ENCODE measurements at places on chromosomes 16 and 17.
A peak's percentile ranks its signal among the peaks of the same experiment; 100 is the strongest.

DNA sequence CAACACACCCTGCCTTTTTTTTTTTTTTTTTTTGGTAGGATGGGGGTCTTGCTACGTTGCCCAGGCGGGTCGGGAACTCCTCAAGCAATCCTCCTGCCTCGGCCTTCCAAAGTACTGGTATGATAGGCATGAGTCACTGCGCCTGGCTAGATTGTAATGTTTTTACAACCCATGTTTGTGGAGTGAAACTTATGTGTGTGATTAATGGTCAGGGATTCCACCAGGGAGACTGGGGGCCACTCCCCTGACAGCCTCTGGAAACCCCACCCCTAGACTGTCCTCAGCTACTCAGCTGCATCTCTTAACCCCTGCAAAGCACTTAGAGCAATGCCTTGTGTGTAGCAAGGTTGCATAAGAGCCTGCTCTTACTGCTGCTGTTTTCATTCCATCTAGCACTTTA, 220.5 kb downstream of the PARN start:
- DNase-seq = peak; percentile 92

DNA sequence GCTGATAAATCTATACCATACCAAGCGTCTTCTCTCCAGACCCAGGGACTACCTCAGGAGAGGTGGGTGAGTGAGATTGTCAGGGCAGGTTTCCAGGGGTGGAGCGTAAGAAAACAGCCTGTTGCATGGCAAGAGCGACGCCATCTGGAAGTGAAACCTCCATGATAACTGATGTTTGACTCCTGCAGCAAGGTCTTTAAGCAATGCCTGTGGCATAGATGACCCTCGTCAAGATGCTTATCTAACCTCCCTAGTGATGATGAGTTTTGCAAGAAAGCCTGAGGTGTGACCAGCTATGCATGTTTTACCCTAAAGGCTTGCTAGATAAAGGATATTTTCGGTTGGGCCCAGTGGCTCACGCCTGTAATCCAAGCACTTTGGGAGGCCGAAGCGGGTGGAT, 71.6 kb downstream of the GSG1L start:
- DNase-seq = no peak

GRCh38 chr17:20981046-20981920, 61.5 kb downstream of the USP22 start:
- DNase-seq = no peak

GRCh38 chr16:19375561-19376158, 42.0 kb upstream of the TMC5 start:
- DNase-seq = peak; percentile 77

DNA sequence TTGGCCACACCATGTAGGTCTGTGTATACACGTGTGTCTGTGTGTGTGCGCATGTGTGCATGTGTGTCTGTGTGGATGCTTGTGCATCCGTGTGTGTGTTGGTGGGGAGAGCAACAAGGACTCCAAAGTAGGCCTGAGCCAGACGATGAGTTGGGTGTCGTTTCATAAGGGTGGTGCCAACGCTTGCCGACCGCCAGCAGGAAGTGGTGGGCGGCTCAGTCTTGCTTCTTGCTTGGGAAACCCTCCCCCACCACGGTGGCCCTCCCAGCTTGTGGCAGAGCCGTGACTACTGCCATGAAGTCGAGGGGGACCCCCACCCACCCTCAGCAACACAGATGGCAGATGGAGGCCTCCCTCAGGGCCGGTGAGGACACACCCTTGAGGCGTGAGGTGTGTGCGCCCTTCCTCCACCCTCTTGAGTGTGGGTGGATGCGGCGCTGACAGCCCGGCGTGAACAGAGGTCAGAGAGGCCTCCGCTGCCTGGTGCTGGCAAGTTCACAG, 17.5 kb downstream of the SBK1 start:
- DNase-seq = no peak

DNA sequence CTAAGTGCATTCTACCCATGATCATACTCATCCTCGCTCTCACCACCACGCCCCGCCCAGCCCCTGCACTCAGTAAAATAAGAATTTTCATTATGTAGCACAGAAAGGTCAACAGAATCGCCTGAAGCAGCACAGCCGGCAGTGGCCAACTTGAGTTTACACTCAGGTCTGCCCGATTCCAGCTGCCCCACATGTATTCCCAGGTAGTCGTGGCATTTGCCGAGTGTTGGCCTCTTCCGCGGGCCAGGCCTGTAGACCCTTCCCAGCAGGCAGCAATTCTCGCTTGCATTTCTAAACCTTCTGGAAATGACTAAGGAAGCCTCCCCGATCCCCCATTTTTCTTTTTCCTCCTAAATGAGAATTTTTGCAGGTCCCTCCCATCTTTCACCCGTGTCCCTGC, 609 bp downstream of the CNGB1 start:
- no peak for DNase-seq

All from fibroblast of lung (primary cell).